Activated T-helper 1 cell treated with anti-CD3 and anti-CD28 coated beads, Interleukin-12 subunit alpha, Interleukin-12 subunit beta, Interleukin-2, Interleukin-4 antibody, amounts not matched to agents 30 ng/mL and 10 ng/mL and 1 ng/mL, durations not matched to agents 14 hours and 24 hours and 36 hours (primary cell): ENCODE measurements at places on chromosomes 13 and 19.
A peak's percentile ranks its signal among the peaks of the same experiment; 100 is the strongest.

DNA sequence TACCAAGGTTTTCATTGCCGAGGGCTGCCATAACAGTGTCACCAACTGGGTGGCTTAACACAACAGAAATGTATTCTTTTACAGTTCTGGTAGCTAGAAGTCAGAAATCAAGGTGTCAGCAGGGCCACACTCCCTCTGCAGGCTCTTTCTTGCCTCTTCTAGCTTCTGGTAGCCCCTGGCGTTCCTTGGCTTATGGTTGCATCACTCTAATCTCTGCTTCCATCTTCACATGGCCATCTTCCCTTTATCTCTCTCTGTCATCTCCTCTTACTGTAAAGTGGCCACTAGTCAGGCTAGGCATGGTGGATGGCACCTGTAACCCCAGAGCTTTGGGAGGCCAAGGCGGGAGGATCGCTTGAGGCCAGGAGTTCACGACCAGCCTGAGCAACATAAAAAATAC lies 38.0 kb upstream of the MRI1 start:
- no peak for DNase-seq

DNA sequence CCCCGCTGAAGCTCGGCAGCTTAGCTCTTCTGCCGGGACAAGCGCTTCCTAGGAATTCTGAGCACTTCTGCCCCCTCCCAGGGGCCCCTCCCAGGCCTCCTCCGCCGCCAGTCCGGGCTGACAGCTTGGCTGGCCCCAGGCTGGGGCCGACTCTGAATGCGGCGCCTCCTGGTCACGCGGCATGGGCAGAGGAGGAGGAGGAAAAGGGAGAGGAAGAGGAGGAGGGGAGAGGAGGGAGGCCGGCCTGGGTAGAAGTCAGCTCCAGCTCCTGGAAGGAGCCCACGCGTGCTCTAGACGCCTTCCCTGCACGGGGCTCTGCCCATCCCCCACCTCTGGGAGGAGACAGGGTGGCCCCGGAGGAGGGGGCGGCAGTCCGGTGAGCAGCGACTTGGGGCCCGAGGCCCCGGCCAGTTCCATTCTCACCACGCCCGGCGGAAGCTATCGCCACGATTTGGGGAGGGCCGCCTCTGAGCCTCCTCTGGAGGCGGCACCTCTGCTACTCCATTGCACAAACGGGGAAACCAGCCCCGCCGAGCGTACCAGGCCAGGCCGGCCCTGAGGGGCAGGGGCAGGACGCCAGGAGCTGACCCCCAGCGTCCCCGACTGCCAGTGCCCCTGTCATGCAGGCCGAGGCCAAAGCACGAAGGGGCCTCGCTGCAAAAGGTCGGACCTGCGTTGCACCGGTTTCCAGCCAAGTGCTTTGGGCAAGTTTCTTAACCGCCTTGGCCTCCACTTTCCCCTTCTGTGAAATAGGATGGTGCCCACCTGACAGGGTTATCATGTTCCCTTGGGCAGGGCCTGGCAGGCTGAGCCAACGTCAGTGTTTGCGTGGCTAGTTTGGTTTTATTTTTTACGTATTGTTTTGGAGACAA lies 31.6 kb downstream of the CCNE1 start:
- DNase-seq = no peak

DNA sequence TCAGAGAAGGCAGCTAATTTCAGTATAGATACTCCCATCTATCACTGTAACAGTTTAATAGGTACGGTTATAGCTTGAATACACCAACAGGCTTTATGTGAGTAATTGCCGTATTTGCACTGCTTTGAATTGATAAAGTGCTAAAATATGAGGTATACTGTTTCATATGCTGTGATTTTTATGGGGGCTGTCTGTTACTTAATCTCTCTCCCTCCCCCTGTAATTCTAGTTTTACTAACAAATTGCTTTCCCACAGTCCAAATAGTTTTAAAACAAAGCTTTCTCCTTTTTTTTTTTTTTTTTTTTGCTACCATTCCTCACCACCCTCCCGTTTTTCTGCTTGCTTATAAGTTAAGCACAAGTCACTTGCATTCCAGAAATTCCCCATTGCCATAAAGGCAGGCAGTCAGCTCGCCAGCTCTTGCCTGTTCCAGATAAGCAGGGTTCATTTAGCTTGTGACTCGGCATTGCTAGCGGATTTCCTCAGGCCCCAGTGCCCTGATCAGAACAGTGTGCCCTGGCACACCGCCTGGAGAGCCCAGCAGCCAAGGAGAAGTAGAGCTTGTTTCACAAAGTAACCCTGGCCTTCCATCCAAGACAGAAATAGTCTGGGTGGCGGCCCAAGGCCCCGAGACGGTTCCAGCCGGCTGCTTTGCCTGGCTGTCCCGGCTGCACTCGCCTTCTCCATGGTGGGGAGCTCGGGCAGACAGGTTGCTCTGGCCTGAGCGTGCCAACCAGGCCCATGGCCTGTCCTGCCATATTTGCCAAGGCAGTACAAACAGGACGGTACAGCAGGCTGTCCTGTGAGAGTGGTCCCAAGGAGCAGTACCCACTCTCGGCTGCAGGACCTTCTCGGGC lies 43.5 kb upstream of the NPAS1 start:
- no peak for DNase-seq

- DNase-seq = no peak
Observed at GRCh38 chr19:10115392-10116084, 4.0 kb downstream of the P2RY11 start.

GRCh38 chr19:58545286-58546018 lies 1.6 kb downstream of the TRIM28 start:
- no peak for DNase-seq

GRCh38 chr19:55275851-55276719 lies 3.8 kb downstream of the HSPBP1 start:
- no peak for DNase-seq

GRCh38 chr19:36113894-36114720 lies 568 bp downstream of the POLR2I start:
- DNase-seq = peak; percentile 6

- DNase-seq = no peak
Observed at GRCh38 chr13:107209824-107210722, 642.1 kb upstream of the ARGLU1 start.

DNA sequence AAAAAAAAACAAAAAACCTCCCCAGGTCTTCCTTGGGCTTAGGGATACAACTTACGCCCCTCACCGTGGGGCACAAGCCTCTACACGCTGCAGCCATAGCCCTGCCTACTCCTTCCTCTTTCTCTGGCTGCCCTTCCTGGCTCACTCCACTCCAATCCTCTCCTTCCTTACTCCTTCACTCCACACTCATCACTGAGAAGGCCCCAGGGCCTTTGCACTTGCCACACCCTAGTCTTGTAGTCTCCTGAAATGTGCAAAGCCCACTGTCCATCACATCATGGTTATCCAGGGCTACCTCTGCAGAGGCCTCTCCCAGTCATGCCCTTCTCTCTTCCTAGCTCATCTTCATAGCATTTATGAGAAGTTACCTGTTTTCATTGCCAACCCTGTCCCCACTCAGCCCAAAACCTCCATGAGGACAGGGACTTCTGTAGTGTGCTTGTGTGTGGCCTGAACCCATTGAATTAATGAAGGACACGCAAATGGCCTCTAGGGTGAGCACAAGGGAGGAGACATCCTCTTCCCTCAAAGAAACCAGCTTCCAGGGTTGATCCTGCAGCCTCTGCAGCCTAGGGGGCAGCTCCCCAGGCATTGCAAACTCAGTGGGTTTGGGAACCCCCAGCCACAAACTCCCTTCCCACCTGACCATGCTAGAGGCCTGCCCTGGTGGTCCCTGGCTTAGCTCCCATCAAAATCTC lies 7.9 kb upstream of the HSH2D start:
- no peak for DNase-seq

GRCh38 chr19:28670836-28671235 lies 542.1 kb downstream of the UQCRFS1 start:
- no peak for DNase-seq

DNA sequence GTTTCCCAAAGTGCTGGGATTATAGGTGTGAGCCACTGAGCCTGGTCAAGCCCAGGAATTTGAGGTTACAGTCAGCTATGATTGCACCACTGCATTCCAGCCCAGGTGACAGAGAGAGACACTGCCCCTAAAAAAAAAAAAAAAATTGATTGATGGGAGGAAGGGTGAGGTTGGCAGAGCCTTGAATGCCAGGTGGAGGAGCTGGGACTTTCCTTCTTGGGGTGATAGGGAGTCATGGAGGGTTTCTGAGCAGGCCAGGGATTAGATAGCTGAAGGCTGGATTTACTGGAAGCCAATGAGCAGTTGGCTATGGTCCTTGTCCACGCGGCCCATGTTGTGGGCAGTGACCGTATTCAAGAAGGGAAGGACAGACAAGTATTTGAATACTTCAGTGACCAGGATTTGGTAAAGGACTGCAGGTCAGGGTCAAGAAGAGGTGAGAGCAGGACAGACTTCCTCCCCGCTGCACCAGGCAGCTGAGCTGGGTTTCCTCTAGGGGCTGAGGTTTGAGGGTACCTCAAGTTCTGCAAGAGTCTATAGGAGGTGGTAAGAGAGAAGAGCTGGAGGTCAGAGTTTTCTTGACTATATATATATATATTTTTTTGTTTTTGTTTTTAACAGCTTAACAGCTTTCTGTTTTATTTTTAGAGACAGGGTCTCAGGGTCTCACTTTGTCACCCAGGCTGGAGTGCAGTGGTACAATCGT lies 6.9 kb upstream of the ICAM4 start:
- DNase-seq = no peak

- no peak for DNase-seq
Observed at GRCh38 chr13:59531571-59532091, 632.1 kb downstream of the DIAPH3 start.

DNA sequence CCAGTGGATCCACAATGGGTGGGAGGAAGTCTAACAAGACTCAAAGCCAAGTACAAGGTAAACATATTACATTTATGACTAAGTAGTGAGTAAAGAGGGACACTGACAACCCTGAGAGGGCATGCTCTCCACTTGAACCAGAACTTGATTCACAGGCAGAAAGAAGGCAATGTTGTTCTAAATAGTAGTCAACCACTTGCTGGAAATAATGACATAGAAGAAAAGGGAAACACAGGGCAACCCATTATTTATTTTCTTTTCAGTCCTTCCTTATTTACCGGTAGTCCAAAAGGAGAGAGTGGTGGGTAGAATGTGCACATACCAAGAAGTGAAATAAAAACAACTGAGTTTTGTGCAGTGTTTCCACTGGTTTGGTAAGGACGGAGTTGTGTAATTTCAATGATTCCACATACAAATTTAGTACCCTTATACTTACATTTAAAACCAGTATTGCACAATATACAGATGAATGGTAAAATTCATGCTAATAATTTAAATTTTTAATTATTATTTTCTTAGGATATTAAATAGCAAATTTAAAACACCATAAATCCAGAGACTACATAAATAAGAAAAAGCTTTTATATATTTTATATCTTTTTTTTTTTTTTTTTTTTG lies 65.9 kb downstream of the ENOX1 start:
- DNase-seq = no peak

- no peak for DNase-seq
Observed at GRCh38 chr19:5308451-5309437, 31.9 kb downstream of the PTPRS start.

DNA sequence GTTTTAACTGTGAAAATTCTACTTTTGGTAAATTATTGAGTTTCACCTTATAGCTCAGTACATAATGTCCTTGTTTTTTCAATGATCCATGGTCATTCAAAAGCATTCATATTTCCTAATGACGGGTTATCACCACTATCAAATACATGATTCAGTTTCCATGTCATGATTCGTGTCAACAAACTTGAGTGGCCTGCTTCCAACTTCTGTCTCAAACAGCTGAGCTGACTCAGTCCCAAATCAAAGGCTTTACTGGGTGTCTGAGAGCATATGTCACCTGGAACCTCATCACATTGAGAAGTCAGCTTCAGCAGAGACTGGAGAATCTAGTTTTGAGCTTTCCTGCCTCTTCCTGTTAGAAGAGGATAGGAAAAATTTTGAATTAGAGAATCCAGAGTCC lies 40.3 kb upstream of the SGCG start:
- no peak for DNase-seq

DNA sequence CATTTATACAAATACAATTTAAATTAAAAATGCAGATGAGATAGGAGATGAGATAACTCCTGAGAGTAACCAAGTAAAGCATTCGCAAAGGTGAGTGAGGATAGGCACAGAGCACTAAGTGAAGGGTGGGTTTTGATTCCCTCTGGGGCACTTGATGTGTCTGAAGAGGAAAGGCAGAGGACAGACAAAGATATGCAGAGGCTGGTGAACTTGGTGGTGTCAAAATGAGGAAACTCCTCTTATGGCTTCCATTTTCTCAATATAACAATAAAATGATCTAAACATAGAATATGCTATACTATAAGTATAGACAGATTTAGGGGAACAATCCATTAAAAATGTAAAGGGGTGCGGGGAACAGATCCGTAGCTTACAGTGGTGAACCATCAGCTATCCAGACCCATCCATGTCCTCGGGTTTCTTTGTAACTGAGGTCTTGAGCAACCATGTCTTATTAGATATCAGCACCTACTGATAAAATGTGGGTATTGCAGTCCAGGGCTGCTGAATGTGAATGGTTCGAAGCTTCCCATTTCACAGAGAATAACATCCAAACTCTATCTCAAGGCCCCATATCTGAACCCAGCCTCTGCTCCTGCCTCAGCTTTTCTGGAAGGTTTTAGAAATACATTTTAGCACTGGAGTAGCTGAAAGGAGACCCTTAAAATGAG lies 73.9 kb upstream of the SLC10A2 start:
- DNase-seq = no peak

- no peak for DNase-seq
Observed at GRCh38 chr19:6392221-6393073, 517 bp downstream of the GTF2F1 start.

DNA sequence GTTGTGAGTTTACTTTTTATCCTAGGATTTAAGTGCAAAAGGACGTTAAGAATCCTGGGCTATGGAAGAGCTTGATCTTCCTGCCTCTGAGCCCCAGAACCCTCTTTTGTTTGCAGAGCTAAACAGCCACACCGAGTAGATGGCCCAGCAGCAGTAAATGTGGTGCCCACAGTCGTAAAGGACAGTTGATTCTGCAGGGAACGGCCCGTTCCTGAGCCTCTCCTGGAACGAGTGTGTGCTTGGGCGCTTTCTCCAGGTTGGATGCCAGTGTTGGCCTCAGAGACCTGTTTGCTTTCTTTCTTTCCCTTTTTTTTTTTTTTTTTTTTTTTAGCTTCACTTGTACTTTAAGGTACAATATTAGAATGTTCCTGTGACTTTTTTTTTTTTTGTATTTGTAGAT lies 41.7 kb downstream of the SPATA13 start:
- DNase-seq = no peak

GRCh38 chr19:19075126-19075525 lies 11.3 kb downstream of the SLC25A42 start:
- no peak for DNase-seq

DNA sequence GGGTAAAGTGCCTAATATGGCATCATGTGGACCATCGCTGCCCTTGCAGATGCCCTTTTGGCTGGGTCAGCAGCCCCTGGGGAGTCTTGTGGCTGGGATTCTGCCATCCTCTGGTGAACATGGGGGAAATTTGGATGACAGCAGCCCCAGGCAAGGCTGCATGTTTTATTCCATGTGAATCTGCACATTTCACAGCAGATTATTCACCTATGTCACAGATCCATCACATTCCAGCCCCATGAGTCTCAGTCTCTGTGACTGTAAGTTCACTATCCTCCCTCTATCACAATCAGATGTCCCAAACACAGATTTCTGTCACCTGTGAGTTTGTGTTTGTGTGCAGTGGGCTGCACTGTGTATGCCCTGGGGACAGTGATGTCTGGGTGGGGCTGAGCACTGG lies 36.8 kb upstream of the PSG9 start:
- no peak for DNase-seq

- no peak for DNase-seq
Observed at GRCh38 chr19:38401148-38401547, 1.7 kb upstream of the FAM98C start.
